Tongue (tissue), 3 donors: ENCODE measurements at places on chromosomes 12 and 14.
A peak's percentile ranks its signal among the peaks of the same experiment; 100 is the strongest.

- DNase-seq: no peak
Observed at GRCh38 chr12:33586576-33586975, 147.0 kb upstream of the SYT10 start.

GRCh38 chr14:37599507-37600368 is 4.3 kb downstream of the TTC6 start:
- peak; percentile 19 for DNase-seq

DNA sequence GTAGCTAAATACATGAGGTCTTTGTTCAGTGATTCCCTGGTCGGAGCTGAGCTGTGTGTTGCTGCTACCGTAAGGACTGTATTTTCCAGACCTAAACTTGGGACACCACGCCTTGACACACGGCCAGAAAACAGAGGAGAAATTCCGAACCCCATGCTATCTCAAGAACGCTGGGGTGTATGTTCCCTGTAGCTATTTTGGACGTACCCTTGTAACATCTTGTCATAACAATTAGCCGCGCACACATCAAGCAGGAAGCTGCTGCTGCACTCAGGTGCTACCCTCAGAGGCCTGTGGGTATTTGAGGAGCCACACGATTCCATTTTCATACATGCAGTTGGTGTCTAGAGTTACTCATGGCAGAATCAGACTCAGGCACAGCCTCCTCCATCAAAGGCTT is 255.0 kb downstream of the TMEM132C start:
- DNase-seq: peak; percentile 9

DNA sequence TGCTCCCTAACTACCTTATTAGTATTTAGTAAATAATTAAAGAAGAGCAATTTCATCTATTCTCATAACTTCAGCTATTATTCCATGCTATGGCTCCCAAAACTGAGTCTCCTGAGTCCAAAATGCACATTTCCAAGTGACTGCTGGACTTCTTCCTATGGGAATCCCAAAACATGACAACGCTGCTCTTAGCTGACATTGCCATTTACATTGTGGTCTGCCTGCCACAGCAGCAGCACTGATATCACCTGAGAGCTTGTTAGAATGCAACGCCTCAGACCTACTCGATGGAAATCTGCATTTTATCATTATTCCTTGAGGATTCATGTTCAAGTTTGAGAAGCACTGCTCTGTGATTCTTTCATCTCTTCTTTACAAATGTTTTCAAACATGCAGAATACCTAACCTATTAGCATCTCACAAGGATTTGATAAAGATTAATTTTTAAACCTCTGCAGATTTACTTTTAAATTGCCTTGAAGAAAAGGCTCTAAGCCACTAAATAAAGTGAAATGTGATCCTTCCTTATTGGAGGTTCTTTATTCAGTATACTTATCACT is 77.7 kb downstream of the SEC23A start:
- DNase-seq: no peak

DNA sequence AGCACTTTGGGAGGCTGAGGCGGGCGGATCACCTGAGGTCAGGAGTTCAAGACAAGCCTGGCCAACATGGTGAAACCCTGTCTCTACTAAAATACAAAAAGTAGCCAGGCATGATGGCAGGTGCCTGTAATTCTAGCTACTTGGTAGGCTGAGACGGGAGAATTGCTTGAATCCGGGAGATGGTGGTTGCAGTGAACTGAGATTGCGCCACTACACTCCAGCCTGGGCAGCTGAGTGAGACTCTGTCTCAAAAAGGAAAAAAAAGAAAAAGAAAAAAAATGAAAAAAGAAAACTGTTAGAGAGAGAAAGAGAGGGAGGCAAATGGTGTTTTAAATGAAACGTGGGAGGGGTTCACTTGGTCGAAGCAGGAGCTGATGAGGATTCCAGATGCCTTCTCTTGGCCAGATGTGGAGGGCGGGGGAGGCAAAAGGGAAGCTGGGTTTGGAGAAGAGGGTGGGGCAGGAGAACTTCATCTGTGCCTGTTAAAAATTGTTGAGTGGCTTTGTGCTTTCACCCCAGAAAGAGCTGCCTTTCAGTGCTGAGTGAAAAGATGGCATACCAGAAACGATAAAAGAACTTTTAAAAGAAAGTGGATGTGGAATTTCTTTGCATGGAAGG is 1.1 kb downstream of the EMP1 start:
- peak; percentile 90 for DNase-seq

- DNase-seq: peak; percentile 62
Observed at GRCh38 chr14:39984323-39984722, 552.1 kb upstream of the FBXO33 start.

GRCh38 chr12:26126340-26127284 is 1.8 kb upstream of the BHLHE41 start:
- peak; percentile 85 for DNase-seq

DNA sequence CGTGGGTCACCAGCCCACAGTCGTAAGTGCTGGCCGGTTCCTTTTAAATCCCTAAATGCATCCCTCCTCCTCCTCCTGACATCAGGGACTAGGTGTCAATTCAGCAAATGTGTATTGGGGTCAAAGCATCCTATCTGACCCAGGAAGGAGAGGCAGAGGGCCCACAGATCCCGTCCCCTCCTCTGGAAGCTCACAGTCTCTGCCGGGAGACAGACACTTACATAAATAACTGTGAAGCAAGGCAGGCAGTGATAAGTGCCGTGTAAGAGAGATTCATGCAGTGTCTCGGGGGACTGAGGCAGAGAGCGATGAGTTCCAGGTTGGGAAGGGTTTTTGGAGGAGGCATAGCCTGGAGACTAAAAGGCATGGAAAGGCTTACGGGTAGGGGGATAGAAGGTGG is 44.1 kb downstream of the HRK start:
- DNase-seq: no peak

DNA sequence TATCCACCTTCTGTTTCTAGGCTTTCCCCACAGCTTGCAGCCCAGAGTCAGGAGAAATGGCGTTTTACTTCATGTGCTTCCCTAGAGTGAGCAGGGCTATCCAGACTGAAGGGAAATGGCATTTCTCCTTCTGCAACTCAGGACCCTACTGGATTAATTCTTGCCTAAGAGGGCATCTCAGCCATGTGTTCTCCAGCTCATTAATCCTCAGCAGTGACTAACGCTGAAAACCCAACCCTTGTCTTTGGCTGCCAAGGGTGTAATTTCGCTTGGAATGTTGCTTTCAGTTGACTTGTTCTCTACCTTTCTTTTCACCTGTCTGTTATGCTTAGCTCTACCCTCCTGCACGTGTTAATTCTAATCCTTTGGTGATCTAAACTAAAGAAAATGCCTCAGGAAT is 21.0 kb upstream of the EMP1 start:
- DNase-seq: peak; percentile 22

DNA sequence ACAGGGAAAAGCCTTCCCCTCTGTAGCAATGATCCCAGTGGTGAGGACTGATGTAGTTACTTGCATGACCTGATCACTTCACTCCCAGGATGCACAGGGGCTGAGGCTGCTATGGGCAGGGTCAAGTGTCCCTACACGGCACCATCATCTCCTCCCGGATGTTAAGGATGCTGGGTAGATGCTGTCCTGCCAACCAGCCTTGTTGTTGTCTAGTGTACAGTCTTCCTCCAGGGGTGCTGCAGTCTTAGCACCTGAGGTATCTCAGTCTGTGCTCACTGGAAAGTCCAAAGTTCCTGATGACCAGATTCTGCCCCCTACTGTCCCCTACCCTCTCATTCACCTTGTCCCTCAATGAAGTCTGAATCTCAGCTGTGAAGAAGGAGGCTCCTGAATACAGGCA is 20.1 kb downstream of the CPM start:
- no peak for DNase-seq

- peak; percentile 41 for DNase-seq
Observed at GRCh38 chr14:103393676-103394626, 8.7 kb downstream of the MARK3 start.

DNA sequence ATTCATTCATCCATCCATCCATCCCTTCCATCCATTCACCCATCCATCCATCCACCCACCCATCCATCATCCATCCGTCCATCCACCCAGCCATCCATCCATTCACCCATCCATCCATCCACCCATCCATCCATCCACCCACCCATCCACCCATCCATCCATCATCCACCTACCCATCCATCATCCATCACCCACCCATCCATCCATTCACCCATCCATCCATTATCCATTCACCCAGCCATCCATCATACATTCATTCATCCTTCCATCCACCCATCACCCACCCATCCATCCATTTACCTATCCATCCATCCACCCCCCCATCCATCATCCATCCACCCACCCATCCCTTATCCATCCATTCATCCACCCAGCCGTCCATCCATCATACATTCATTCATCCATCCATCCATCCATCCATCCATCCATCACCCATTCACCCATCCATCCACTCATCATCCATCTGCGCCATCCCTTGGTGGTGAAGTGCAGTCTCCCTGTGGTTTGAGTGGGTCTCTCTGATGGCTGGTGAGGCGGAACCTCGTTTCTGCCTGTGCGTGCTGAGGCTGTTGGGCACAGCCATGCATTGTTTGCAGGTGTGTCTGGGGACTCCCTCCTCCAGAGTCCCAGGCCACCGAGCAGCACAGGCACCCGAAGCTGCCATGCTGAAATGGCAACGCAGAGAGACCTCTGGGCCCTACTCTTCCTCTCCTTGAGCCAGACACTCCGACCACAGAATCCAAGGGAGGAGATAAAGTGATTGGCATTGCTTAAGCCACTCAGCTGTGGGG is 22.7 kb downstream of the NOC4L start:
- DNase-seq: no peak

DNA sequence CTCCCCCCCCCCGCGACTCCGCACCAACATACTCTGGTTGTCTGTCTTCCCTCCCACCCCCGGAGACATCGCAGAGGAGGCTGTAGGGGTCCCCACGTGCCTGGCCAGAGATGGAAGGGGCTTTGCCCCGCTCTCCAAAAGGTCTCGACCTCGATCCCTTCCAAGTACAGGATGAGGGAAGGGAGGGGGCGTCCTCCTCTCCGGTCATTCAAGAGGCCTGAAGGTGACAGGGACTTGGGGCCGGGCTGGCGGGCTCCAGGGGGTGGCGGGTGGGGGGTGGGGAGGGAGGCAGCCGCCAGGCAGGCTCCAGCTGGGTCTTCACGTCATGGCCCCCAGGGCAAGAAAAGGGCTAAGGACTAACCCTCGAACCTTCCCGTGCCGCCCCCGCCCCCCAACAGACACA is 15.1 kb downstream of the TBX3 start:
- DNase-seq: no peak

- no peak for DNase-seq
Observed at GRCh38 chr12:120757226-120757742, 31.7 kb downstream of the ACADS start.

DNA sequence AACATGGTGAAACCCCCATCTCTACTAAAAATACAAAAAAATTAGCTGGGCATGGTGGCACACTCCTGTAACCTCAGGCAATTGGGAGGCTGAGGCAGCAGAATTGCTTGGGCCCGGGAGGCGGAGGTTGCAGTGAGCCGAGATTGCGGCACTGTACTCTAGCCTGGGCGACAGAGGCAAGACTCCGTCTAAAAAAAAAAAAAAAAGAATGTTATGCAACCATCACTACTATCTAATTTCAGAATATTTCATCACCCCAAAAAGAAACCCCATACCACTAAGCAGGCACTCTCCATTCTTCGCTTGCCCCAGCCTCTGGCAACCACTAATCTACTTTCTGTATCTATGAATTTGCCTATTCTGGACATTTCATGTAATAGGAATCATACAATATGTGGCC is 68.8 kb upstream of the AMN start:
- DNase-seq: no peak

- no peak for DNase-seq
Observed at GRCh38 chr12:108299980-108300696, 39.0 kb downstream of the CMKLR1 start.
